ENCODE measurements at places on chromosomes 12 and 14.

GRCh38 chr14:48560421-48560820, 885.0 kb upstream of the MDGA2 start:
- DNase-seq = no peak

DNA sequence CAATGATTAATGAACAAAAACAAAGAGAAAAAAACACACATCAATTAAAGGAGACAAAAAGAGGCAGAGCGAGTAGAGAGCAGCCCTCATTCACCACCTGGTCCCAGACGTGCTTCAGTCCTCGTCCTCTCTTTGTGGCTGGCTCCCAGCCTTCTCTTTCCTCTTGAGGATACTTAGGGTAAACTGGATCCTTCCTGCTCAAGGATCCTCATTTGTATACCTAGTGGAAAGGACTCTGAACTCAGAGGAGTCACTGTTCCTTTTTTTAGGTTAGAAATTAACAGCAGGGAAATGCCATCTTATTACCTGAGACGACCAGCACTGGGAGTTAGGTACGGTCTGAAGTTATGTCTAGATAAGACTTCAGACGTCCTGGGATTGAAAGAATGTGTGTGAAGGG, 9.7 kb downstream of the MLEC start:
- no peak for DNase-seq

- no peak for DNase-seq
Measured at GRCh38 chr14:98580131-98580678, 691.8 kb downstream of the BCL11B start.

DNA sequence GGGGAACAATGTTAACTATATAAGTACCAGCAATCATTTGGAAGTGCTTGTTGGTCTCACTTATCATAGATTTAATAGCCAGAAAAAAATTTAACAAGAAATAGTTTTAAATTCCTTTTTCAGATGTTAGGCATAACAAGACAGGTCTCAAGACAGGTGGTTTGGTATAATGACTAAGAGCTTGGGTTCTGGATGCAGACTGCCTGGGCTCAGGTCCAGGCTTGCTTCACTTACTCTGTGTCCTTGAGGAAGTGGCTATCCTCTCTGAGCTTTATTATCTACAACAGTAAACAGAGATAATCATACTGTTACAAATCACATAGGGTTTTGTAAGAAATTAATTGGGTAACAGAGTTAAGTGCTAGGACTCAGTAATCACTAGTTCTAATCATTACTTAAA, 338.0 kb upstream of the FLRT2 start:
- no peak for DNase-seq

DNA sequence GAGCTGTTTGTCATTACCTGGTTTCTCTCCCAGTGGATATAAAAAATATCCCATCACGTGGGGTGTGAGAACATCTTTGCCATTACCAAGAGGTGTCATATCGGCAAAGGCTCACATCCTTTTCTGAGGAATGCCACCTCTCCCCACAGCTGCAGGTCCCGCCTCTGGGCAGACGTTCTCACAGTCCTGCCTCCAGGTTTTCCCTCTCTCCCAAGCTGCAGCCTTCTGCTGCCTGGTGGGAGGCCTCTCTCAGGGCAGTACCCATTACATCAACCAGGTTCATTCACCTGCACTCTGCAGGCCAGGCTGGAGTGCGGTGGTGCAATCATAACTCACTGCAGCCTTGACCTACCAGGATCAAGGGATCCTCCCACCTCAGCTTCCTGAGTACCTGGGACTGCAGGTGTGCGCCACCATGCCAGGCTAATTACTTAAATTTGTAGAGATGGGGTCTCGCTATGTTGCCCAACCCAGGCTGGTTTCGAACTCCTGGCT, 15.0 kb upstream of the TMEM119 start:
- DNase-seq = no peak

Data from esophagus squamous epithelium (tissue), 5 donors.